Activated CD8-positive, alpha-beta T cell treated with anti-CD3 and anti-CD28 coated beads, Interleukin-2, amount 10 ng/mL, durations not matched to agents 7 days and 5 days (primary cell): ENCODE measurements at places on chromosomes 2 and 18.

DNA sequence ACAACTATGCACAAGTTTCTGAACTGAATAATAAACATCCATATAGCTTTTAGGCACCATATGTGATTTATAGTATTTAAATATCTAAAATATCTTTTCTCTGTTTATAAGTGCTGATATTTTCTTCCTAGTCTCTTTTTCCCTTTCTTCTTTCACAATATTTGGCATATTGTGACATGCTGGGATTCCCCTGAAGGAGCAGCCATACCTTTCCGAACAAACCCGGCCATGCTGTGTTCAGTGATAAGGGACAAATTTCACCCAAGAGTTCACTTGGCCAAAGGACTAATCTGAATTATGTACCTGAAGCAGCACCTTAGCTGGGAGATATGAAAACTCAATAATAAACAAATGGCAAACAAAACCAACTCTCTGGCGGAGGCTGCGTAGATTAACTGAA, 250.8 kb downstream of the RDH14 start:
- DNase-seq, result no peak

GRCh38 chr18:7939521-7939920, 372.4 kb downstream of the PTPRM start:
- DNase-seq, result no peak

- DNase-seq, result no peak
Observed at GRCh38 chr2:60424233-60424632, 129.2 kb downstream of the BCL11A start.

DNA sequence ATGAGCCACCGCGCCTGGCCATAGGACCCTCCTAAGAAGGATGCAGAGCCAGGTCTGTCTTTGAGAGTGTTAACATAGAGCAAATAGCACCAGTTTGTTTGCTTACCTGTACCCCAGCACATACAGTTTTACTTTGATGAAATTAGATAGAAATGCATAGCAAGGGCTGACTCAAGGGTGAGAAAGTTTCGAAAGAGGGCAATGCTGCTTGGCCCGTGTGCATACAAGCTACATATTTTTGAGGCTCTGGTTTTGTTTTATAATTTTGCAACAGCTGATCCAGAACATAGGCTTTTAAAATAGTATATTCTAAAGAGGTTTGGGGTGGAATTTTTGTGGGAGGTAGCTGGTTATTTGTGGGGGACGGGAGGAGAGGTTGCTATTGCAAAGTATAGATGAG, 151.7 kb downstream of the MCFD2 start:
- DNase-seq, result no peak

DNA sequence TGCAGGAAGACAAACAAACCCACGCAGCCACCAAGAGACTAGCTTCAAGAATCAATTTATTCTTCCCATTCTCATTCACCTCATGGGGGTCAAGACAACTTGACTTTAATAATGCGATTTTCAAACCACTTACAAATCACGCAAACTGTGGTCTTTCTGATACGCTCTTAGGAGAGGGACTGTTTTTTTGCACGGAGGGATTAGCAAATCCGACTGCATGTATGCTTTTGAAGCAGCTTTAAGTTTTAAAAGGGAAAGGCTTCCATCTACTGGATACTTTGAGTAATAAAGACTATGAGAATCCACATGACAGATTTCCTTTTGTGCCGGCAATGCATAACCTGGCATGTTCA, 322.9 kb upstream of the KCNJ3 start:
- no peak for DNase-seq

DNA sequence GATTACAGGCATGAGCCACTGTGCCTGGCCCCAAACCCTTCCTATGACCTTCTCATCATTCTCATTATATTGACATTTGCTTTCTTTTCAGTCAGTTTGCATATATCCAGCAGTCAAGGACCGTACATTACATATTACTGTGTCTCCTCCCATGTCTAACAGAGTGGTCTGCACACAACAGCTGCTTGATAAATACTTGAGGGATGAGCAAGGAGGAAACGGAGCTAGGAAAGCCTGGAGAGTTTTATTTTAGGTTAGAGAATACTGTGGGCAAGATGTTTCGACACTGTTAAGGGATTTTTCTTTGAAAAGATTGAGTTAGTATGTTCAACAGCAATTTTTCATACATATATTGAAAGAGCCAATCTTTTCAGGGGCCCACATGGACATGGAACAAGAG, 76.2 kb upstream of the CHRNA1 start:
- no peak for DNase-seq

DNA sequence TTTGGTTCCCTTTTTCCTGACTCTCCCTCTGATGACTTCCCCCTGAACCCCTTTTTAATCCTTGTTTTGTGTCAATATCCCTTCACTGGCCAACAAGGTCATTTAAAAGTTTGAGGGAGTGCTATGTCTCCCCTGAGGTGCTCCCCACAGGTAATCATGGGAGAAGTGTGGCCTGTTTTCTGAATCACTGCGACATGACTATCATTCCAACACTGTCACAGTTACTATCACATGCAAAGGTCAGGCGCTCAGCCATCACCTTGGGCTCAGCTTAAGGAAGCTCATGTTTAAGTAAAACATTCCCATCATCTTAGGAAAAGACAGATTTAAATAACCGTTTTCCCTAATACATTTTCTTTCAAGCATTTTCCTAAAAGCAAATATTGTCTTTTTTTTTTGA, 20.9 kb upstream of the ACAA2 start:
- no peak for DNase-seq

DNA sequence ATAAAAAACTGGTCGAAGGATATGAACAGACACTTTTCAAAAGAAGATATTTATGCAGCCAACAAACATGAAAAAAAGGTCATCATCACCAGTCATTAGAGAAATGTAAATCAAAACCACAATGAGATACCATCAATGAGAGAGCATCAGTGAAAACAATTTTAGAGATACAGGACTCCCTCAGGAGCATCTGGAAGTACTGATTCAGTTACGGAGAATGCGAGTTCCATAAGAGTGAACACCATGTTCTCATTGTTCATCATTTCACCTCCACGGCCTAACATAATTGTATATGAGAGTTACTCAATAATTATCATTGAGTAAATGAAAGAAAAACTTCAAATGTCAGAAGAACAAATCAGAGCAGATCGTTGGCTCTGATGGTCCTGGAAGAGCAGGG, 140.9 kb upstream of the TANK start:
- no peak for DNase-seq

DNA sequence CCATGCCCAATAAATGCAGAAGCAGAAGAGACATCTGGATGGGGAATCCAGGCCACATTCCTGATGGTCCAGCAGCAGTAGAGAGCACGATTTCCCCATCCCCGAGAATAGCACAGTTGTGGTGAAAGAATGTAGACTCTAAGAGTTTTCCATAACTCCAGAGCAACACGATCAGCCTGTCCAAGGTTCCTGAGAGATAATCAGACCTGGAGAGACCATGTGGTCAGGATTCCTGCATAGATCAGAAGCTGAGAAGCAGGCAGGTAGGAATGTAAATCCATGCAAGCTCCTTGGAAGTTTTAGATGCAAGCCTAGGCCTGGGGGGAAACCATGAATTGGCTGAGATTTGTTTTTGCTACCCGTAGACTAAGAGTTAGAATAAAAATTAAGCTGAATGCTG, 34.2 kb upstream of the PTPRM start:
- DNase-seq, result no peak

- no peak for DNase-seq
Observed at GRCh38 chr18:71293322-71293721, 1004.5 kb downstream of the SOCS6 start.
